ENCODE measurements at places on chromosomes 16 and 17. TPM values are rescaled to one million over a fixed set of nuclear protein-coding genes. Genes with fewer than 3 reads are reported as not detected.

The PITPNM3 gene
- 0.59 TPM for total RNA-seq

The ENKD1 gene
- 17.0 TPM for total RNA-seq

The BCL7C gene
- 27.8 TPM for total RNA-seq

The AATK gene
- total RNA-seq, result 0.15 TPM

The ALDH3A2 gene
- 20.8 TPM for total RNA-seq

The KRT33B gene
- total RNA-seq, result not detected

The PLD2 gene
- total RNA-seq, result 10.0 TPM

The FNDC8 gene
- not detected for total RNA-seq

The ZNF232 gene
- total RNA-seq, result 24.8 TPM

The RCVRN gene
- not detected for total RNA-seq

The ASPA gene
- total RNA-seq, result not detected

The RND2 gene
- total RNA-seq, result 0.06 TPM

The LHX1 gene
- 0.25 TPM for total RNA-seq

The TOP2A gene
- total RNA-seq, result 160 TPM

The SLC16A13 gene
- total RNA-seq, result 10.5 TPM

The FAM20A gene
- total RNA-seq, result not detected

The SPATA32 gene
- 0.25 TPM for total RNA-seq

The MYH8 gene
- total RNA-seq, result not detected

The TP53TG3F gene
- not detected for total RNA-seq

The PDP2 gene
- 28.9 TPM for total RNA-seq

The KRTAP9-8 gene
- total RNA-seq, result not detected

The E2F4 gene
- 146 TPM for total RNA-seq

The CCL8 gene
- total RNA-seq, result not detected

The TEX14 gene
- total RNA-seq, result 0.25 TPM

The HIGD1B gene
- total RNA-seq, result not detected

The TOM1L1 gene
- 0.86 TPM for total RNA-seq

The EFCAB5 gene
- 0.69 TPM for total RNA-seq

The MYL4 gene
- not detected for total RNA-seq

The NOB1 gene
- total RNA-seq, result 127 TPM

The ATF7IP2 gene
- 12.4 TPM for total RNA-seq

The NDUFAF8 gene
- total RNA-seq, result 107 TPM

The NPIPA8 gene
- 11.2 TPM for total RNA-seq

The SLX1B gene
- 76.7 TPM for total RNA-seq

The IGSF6 gene
- 0.08 TPM for total RNA-seq

The AMZ2 gene
- 121 TPM for total RNA-seq

The ZPBP2 gene
- total RNA-seq, result 0.44 TPM

The INCA1 gene
- 0.31 TPM for total RNA-seq

The CPPED1 gene
- 3.9 TPM for total RNA-seq

Measured in activated CD8-positive, alpha-beta memory T cell treated with anti-CD3 and anti-CD28 coated beads for 36 hours (primary cell).